ENCODE measurements at places on chromosomes 2 and 18.

DNA sequence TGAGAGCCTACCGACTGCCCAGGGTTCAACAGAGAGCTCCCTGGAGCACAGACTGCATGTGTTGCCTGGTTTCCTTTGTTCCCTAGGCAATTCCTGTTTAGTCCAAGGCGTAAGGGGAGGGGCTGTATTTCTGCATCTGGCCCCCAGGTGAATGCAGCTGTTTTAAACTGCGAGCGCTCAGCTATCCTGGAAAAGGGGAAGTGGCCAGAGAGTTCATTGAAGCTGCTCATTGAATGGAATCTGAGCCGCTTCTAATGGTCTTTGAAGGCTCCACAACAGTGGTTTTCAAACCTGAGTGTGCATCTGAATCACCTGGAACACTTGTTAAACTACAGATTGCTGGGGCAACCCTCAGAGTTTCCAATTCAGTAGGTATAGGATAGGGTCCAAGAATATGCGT, 18.1 kb downstream of the MAPK4 start:
- no peak overlapping the region for H3K27ac ChIP-seq
- no peaks in the 10 kb centered on the region for H3K4me1 ChIP-seq
- H3K4me3 ChIP-seq = no peak overlapping the region

DNA sequence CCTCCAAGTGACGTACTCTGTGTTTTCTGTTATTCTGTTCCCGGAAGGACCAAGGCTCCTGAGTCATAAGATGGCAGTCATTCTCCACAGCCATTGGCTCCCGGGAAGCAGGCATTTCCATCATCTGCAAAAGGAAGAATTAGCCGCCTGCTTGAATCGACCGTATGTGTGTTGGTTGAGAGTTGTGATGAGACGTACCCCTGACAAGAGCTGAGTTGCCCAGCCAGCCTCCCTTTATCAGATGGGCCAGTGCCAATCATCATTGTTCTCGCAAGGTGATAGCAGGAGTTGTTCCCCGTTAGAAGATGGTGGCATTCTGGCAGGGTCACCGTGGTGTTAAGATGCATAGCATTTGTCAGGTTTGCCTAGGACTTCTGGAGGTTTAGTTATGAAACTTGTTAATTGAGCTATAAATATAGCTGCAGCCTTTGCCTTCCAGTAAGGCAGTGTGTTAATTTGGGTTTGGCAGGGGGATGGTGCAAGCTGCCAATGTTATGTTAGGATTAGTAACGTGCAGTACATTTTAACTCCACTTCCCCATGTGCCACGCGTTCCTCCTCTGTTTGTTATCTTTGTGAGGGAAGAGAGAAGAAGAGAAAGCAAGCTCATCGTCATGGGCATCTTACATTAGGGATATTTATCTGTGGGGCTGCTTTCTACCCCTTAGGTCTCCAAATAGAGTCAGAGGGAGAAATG, 652.7 kb upstream of the FANCL start:
- H3K27me3 ChIP-seq = no peaks in the 10 kb centered on the region
- no peaks in the 10 kb centered on the region for H3K4me1 ChIP-seq
- no peak overlapping the region for H3K4me3 ChIP-seq
- H3K27ac ChIP-seq = no peak overlapping the region

- H3K4me1 ChIP-seq = peaks cover 65% of the 10 kb centered on the region
- no peak for DNase-seq
- H3K27me3 ChIP-seq = no peaks in the 10 kb centered on the region
- no peak overlapping the region for H3K4me3 ChIP-seq
Observed at GRCh38 chr2:237727363-237727762, 71.2 kb upstream of the RBM44 start.

GRCh38 chr18:8816220-8816619, 110.9 kb downstream of the MTCL1 start:
- DNase-seq = no peak
- H3K27me3 ChIP-seq = no peaks in the 10 kb centered on the region
- no peaks in the 10 kb centered on the region for H3K36me3 ChIP-seq
- no peak overlapping the region for H3K4me3 ChIP-seq
- H3K4me1 ChIP-seq = no peaks in the 10 kb centered on the region

DNA sequence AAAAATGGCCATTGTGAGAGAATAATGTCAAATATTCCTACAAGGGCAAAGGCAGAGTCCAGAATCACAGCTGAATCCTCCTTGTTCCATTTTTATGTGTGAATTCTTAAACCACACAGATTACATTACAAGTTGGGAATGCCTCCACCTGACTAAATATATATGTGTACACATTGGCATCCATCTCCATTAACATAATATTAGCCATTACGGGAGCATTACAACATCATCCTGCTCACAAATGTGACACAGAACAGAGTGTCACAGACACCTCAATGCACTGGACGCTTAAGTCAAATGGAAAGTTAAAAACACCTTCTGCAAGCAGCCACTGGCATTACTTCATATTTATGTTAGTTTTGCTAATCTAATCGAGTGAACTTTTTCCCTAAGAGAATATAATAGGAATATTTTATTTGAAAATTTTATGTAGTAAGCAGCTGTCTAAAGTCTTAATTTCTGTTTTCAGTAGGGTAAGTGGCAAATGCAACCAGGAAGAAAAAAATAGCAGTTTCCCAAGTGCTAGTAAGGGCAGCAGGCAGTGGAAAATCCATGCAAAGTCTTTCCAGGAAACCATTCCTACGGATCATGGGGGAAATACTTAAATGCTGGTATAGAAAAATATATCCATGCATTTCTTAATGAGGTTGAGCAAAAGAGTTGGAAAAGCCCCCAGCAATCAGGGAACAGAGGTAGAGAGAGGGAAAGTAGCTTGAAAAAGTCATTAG, 255.6 kb downstream of the OSR1 start:
- no peaks in the 10 kb centered on the region for H3K36me3 ChIP-seq
- H3K27me3 ChIP-seq = no peaks in the 10 kb centered on the region
- no peak overlapping the region for H3K27ac ChIP-seq
- no peaks in the 10 kb centered on the region for H3K4me1 ChIP-seq
- no peak for DNase-seq
